ENCODE measurements at places on chromosomes 3 and 15.
A peak's percentile ranks its signal among the peaks of the same experiment; 100 is the strongest.

GRCh38 chr3:98734735-98735134 is 28.4 kb upstream of the ST3GAL6 start:
- DNase-seq = no peak
- H3K36me3 ChIP-seq = no peaks in the 10 kb centered on the region
- no peak overlapping the region for H3K27ac ChIP-seq
- no peaks in the 10 kb centered on the region for H3K4me1 ChIP-seq
- H3K27me3 ChIP-seq = peaks cover 41% of the 10 kb centered on the region

GRCh38 chr3:45909542-45909941 is 23.2 kb downstream of the CCR9 start:
- no peak overlapping the region for H3K4me3 ChIP-seq
- no peak overlapping the region for H3K27ac ChIP-seq
- no peaks in the 10 kb centered on the region for H3K36me3 ChIP-seq
- no peaks in the 10 kb centered on the region for H3K4me1 ChIP-seq
- DNase-seq = peak; percentile 35

GRCh38 chr3:32856355-32856889 is 38.6 kb downstream of the TRIM71 start:
- no peak overlapping the region for H3K27ac ChIP-seq
- H3K27me3 ChIP-seq = no peaks in the 10 kb centered on the region
- H3K4me3 ChIP-seq = no peak overlapping the region
- peaks cover 12% of the 10 kb centered on the region for H3K36me3 ChIP-seq
- no peak for DNase-seq
- H3K4me1 ChIP-seq = peaks cover 6% of the 10 kb centered on the region

DNA sequence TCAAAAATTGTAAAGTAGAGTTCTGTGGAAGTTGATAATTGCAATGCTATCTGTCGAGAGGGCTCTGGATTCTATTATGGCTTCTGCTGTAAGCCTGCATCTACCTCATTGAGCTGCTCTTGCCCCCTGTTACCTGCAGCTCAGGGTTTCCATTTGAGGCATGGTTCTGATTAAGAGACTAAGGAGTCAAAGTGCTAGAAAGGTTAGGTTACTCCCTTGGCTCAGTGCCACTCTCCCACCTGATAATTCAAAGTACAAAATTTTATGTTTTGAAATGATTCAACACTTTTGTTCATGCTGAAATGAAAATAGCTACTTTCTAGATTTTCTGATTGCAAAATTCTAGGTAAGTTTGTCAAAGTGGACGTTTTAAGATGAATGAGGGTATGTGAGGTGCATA is 220.5 kb upstream of the SATB1 start:
- no peaks in the 10 kb centered on the region for H3K4me1 ChIP-seq
- H3K36me3 ChIP-seq = no peaks in the 10 kb centered on the region
- H3K27me3 ChIP-seq = no peaks in the 10 kb centered on the region
- DNase-seq = no peak
- H3K4me3 ChIP-seq = no peak overlapping the region

GRCh38 chr15:39495871-39496840 is 84.7 kb upstream of the THBS1 start:
- H3K27me3 ChIP-seq = no peaks in the 10 kb centered on the region
- no peaks in the 10 kb centered on the region for H3K36me3 ChIP-seq
- no peak overlapping the region for H3K27ac ChIP-seq
- H3K4me1 ChIP-seq = no peaks in the 10 kb centered on the region
- no peak overlapping the region for H3K4me3 ChIP-seq

DNA sequence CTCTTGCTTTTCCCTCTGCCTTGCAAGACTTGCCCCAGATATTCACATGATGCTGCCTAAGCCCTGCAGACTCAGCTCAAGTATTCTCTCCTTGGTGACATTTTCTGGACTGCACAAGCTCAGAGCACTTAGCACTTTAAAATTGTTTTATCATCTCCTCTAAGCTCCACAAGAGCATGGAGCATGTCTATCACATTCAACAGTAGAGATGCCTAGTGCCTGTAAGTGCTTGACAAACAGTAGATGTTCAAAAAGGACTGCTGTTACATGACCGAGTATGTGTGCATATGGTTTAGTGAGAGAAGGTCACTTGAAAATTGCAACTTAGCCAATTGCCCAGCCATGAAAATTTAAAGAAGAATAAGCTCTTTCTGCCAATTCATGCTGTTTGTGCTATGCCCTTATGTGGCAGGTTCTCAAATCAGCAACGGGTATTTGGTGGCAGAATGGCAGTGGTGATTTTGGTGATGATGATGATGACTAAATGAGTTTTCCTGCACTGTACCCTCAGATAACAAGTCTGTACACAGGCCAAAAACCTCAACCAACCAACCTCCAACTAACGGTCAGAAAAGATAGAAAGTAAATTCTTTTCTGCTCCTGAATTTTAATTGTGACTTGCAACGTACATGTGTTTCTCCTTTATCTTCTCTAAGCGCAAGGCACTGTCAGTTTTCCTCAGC is 647.2 kb upstream of the UBE2E2 start:
- no peak overlapping the region for H3K4me3 ChIP-seq
- no peak for DNase-seq
- no peaks in the 10 kb centered on the region for H3K4me1 ChIP-seq

DNA sequence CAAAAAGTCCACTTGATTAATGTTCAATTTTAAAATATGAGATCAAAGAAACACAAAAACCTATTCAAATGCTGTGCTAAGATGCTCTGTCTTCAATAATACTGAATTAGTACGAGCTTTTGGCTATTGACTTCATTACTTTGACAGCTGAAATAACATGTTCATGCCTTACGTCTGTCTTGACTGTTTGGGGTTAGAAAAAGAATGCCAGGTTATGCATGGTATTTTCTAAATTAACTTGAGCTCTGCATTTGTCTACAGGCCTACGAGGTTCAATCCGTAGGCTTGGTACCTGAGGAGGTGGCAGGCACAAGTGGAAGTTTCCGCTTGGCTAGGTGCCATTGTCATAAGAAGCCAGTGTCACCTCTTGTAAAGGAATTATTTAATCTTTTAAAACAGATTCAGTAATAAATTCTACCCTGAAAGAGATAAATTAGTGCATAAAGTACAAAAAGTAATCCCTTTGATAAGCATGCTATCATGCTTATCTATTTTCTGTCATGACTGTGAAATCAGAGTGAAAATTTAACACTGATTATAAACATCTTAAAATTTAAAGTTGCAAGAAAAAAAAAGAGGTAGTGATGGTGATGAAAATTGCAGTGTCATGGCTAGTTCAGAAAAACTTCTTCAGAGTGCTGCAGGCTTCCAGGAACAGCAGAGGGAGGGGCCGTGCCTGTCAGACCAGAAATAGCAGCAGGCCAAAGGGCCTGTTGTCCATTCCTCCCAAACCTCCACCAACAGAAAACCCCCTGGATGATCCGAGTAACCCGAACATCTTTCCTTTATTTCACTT is 115.7 kb downstream of the ARRDC4 start:
- no peaks in the 10 kb centered on the region for H3K4me1 ChIP-seq
- no peak overlapping the region for H3K4me3 ChIP-seq
- no peaks in the 10 kb centered on the region for H3K27me3 ChIP-seq

DNA sequence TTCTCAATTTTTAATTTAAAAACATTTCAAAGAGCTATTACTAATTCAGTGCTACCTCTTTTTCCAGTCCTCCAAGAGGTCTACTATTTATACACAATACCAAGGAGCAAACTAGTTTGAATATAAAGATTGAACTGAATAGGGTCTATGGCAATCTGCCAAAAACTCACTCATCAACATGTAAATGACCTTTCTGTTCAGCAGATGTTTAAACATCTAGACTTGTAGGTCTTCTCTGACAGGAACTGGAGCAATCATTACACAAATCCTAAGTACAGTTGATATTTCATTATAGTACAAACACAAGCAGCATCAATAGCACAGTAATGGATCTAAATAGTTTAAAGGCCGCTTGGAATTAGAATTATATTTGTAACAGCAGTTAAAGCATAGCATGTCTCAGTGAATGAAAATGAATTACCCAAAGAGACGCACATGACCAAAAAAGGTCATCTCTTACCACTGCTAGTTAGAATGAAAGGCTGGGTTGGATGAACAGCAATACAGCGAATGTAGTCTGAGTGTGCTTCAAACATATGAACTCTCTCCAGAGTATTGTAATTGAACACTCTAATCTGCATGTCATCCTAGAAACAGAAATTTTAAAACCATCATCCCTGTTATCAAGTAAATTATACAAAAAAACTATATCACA is 10.7 kb downstream of the COPB2 start:
- no peaks in the 10 kb centered on the region for H3K27me3 ChIP-seq
- no peaks in the 10 kb centered on the region for H3K4me1 ChIP-seq
- peaks cover 91% of the 10 kb centered on the region for H3K36me3 ChIP-seq

DNA sequence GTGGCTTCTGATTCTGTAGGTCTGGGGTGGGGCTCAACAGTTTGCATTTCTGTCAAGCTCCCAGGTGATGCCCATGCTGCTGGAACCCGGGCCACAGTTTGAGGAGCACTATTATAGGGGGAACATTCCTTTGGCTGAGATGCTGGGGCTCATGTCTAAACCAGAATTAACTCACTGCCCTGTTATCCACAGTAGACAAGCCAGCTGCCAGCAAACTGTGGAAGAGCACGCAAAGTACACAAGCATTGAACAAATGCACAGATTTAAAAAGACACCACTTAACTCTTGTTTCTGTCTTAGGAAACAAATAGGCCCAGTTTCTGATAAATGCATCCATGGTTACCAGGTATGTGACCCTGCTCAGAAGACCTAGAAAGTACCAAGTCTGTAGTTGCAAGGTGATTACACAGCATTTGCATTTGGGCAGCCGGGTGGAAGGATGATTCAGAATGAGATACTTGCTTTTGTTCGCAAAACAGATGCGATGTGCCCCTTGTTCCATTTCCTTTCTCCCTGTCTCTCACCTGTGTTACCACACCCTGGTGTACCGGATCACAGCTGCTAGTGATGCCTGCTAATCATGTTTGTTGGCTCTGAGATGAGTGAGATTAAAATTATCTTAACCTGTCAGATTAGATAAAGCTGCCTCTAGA is 12.4 kb downstream of the GYG1 start:
- no peaks in the 10 kb centered on the region for H3K27me3 ChIP-seq
- peak; percentile 57 for DNase-seq
- H3K27ac ChIP-seq = no peak overlapping the region
- H3K4me3 ChIP-seq = no peak overlapping the region

DNA sequence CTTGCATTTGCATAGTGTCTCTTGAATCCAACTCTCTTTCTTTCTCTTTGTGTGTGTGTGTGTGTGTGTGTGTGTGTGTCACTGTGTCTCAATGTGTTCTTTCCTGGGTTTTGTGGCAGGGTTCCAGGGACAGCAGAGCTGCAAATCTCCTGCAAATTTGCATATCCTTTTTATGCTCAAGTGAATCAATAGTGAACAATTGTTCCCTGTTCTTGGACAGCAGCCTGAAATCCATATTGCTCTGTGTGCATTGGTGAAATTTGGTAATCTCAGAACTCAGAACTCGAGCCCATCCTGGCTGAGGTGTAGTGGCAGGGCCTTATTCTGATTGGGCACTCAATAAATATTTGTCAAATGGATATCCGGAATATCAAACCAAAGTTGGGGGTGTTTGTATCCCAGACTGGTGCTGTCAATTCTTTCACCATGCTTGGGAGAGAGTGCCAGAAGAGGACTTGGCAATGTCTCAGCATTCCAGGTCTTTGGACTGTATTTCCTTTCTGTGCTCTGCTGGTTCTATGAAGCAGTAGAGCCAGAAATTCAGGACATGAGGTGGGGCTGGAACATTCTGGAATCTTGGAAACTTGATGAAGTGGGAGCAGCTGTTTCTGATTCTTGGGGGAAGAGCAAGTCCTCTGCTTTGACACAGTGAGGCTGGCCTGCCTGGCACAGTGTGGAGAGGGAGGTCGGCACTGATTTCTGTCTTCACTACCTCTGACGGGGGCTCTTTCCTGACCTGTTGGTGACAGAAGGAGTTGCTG is 380.6 kb upstream of the C2CD4B start:
- no peaks in the 10 kb centered on the region for H3K27me3 ChIP-seq
- DNase-seq = no peak
- H3K4me1 ChIP-seq = peaks cover 22% of the 10 kb centered on the region
- H3K4me3 ChIP-seq = no peak overlapping the region
- no peaks in the 10 kb centered on the region for H3K36me3 ChIP-seq
- H3K27ac ChIP-seq = no peak overlapping the region

GRCh38 chr3:16311960-16312451 is 47.0 kb downstream of the OXNAD1 start:
- peaks cover 17% of the 10 kb centered on the region for H3K36me3 ChIP-seq
- no peak overlapping the region for H3K27ac ChIP-seq
- no peaks in the 10 kb centered on the region for H3K4me1 ChIP-seq

DNA sequence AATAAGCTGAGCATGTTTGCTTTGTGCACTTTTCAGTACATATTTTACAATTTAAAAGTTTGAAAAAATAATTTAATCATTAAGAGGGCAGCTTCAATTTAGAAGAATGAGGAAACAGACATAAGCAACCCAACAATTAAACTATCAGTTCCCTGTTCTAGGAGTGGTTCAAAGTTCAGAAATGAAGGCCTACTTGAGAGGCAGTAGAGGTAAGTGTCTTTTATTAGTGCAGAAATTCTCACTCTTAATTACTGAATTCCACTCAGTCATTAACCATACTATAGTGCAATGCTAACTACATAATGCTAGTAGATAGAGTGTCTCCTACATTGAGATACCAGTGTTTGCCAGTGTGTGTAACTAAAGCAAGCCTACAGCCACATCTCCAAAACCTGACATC is 73.1 kb downstream of the TNIK start:
- H3K36me3 ChIP-seq = no peaks in the 10 kb centered on the region
- no peak for DNase-seq
- H3K4me3 ChIP-seq = no peak overlapping the region
- no peaks in the 10 kb centered on the region for H3K27me3 ChIP-seq
- no peak overlapping the region for H3K27ac ChIP-seq

- H3K4me3 ChIP-seq = no peak overlapping the region
- no peaks in the 10 kb centered on the region for H3K27me3 ChIP-seq
- no peaks in the 10 kb centered on the region for H3K4me1 ChIP-seq
Observed at GRCh38 chr15:64665179-64665578, 110.2 kb downstream of the RBPMS2 start.

DNA sequence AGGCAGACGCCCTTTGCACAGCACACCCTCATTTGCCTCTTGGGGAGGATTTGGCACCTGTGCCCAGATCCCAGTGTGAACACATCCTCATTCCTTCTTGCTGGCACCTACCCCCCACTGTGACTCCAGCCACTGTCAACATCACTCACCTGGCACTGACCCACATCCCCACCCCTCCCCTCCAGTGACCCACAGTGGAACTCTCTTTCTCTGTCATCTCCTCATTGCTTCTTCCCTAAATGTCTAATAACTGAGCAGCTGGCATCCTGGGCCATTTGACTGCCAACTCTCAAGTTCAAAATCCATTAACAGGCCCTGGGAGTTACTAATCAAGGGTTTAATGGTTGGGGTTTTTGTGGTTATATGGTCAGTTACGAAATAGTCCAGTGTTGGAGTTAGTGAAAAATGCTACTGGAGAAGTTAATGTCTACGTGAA is 14.4 kb downstream of the SNAPC5 start:
- no peak overlapping the region for H3K27ac ChIP-seq
- no peak for DNase-seq
- no peaks in the 10 kb centered on the region for H3K27me3 ChIP-seq
- peaks cover 75% of the 10 kb centered on the region for H3K36me3 ChIP-seq
- H3K4me1 ChIP-seq = no peaks in the 10 kb centered on the region
- H3K4me3 ChIP-seq = no peak overlapping the region

- no peak for DNase-seq
- no peak overlapping the region for H3K4me3 ChIP-seq
- H3K27ac ChIP-seq = no peak overlapping the region
- H3K36me3 ChIP-seq = no peaks in the 10 kb centered on the region
Observed at GRCh38 chr3:41127414-41127813, 71.9 kb upstream of the CTNNB1 start.
